ENCODE measurements at places on chromosomes 13 and 19.

DNA sequence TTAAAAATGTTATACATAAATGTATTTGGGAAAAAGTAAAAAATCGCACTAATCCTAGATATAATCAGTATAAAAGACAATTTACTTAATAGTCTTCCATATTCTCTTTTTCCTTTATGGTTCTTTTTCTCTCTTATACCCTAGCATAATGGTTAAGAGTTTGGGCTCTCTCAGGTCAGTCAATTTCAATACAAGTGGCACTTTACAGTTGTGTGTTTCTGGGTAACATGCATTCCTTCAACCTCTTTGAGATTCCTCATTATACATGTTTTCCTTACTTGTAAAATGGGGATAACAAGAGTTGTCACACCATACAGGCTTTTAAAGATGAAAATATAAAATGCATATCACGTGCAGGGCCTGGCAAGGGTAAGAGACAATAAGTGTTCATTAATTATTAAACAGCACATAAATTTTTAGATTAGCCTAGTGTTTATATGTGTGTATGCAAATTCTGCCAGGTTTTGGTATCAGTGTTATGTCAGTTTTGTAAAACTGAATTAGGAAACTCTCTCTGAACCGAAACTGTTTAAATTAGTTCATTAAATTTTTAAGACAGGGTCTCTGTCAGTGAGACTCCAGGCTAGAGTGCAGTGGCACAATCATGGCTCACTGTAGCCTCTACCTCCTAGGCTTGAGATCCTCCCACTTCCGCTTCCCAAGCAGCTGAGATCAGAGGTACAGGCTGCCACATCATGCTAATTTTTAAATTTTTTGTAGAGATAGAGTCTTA lies 49.8 kb downstream of the ELF1 start:
- no peak for DNase-seq

- DNase-seq = no peak
Measured at GRCh38 chr13:31978021-31978420, 53.6 kb upstream of the FRY start.

- no peak for DNase-seq
Measured at GRCh38 chr13:63900406-63900805, 2484.8 kb upstream of the PCDH20 start.

- no peak for DNase-seq
Measured at GRCh38 chr19:41328157-41328841, 18.3 kb downstream of the CCDC97 start.

GRCh38 chr19:31100981-31101380 lies 248.3 kb downstream of the TSHZ3 start:
- no peak for DNase-seq
